ENCODE measurements at places on chromosomes 1 and 21.

DNA sequence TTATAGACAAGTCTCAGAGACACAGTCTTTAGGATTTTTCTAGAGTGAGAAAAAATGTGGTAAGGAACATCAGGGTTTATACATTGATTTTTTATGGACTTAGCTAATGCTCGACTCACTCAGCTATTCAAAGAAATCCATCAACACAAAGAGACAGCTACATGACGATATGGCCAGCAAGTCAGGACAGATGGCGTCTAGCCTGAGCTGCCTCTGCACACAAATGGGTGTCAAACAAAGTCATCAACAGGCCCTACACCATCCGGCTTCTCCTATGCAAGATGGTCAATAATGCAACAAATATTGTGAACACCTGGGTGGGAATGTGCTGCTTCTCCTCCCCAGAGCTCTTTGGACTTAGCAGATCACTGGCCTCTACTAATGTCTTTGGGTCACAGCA is 13.3 kb upstream of the ERICH3 start:
- no peak for DNase-seq

GRCh38 chr1:184635980-184636431 is 118.7 kb downstream of the EDEM3 start:
- no peak for DNase-seq

GRCh38 chr1:185425163-185425562 is 108.1 kb upstream of the IVNS1ABP start:
- no peak for DNase-seq

- peak; percentile 73 for DNase-seq
Observed at GRCh38 chr1:162696286-162696862, 64.1 kb downstream of the DDR2 start.

DNA sequence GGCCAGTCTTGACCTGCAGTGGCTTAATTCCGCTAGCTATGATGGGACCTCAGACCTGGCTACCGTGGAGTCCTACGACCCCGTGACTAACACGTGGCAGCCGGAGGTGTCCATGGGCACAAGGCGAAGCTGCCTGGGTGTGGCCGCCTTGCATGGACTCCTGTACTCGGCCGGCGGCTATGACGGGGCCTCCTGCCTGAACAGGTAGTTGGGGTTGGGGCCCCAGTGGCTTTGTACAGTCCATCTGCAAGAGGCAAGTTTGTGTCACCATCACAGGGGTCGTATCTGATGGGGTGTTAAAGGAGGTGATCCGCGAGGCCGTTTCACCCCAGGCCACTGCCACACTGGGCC is 2.9 kb downstream of the KLHL17 start:
- DNase-seq = no peak

- no peak for DNase-seq
Observed at GRCh38 chr1:207020065-207020708, 12.4 kb downstream of the C1orf116 start.

GRCh38 chr1:186149591-186149990 is 225.5 kb downstream of the TPR start:
- DNase-seq = no peak
